GM06990 (cell line): ENCODE measurements at places on chromosomes 4 and X.
A peak's percentile ranks its signal among the peaks of the same experiment; 100 is the strongest.

GRCh38 chrX:25005382-25006185 lies 10.2 kb downstream of the ARX start:
- no peak for DNase-seq

DNA sequence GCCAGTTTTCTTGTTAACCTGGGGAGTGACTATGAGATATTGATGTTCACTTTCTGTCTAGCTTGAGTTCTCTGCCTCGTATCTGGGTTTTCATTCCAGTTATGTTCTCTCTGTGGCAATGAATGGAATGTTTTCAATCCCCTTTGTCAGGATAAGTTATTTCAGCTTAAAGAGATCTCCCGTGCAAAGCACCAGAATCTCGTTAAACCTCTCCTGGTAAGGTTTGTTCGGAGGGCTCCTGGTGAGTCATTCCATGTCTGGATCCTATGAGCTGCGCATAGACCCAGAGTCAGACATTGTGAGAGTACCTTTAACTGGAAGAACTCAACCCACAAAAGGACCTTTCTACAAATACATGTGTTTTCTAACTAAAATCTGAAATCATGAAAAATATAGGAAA lies 51.0 kb downstream of the KDR start:
- DNase-seq, result no peak

DNA sequence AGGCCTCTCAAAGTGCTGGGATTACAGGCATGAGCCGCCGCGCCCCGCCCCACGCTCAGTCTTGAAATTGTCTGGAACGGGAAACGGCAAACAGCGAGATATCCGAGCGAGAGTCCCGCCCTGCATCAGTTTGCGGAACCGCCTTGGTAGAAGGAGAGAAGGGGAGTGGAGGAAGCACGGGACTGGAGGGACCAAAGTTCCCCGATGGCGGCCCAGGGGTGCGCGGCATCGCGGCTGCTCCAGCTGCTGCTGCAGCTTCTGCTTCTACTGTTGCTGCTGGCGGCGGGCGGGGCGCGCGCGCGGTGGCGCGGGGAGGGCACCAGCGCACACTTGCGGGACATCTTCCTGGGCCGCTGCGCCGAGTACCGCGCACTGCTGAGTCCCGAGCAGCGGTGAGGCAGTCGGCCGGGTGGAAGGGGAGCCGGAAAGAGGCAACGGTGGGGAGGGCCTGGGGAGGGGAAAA lies at the start of gene BST1:
BST1 (plus strand) TSS at position 125 of the 463 bp plus-strand sequence; CDS start at position 205, 80 bp downstream.
- peak; percentile 51 for DNase-seq

GRCh38 chr4:171929907-171930306 lies 116.7 kb downstream of the GALNTL6 start:
- no peak for DNase-seq

- DNase-seq, result no peak
Measured at GRCh38 chr4:183195534-183195933, 96.5 kb downstream of the WWC2 start.

- no peak for DNase-seq
Measured at GRCh38 chr4:184899261-184900134, 73.7 kb upstream of the ACSL1 start.

DNA sequence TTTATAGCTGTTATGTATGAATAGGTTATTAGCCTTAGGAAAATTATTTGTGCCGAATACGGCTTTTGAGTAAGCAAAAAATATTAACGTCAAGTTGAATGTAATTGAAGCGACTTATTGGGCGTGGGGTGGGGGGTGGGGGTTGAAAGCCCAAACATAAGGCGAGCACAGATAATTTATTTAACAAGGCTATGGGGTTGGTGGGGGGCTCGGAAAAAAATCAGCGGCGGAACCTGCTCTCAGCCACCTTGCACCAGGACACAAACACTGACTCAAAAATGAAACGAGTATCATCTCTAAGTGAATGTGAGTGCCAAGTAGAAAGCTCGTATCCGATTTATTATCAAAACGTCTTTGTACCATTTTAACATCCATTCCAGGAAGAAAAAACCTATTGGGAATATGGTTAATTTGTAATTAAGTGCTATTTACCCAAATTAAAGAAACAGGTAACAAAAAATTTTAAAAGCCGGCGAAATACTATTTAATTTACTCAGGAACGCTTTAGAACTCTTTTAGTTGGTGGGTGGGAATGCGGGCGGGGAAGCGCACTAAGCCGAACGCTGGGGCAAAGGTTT lies 902 bp upstream of the LARP1B start:
- no peak for DNase-seq

DNA sequence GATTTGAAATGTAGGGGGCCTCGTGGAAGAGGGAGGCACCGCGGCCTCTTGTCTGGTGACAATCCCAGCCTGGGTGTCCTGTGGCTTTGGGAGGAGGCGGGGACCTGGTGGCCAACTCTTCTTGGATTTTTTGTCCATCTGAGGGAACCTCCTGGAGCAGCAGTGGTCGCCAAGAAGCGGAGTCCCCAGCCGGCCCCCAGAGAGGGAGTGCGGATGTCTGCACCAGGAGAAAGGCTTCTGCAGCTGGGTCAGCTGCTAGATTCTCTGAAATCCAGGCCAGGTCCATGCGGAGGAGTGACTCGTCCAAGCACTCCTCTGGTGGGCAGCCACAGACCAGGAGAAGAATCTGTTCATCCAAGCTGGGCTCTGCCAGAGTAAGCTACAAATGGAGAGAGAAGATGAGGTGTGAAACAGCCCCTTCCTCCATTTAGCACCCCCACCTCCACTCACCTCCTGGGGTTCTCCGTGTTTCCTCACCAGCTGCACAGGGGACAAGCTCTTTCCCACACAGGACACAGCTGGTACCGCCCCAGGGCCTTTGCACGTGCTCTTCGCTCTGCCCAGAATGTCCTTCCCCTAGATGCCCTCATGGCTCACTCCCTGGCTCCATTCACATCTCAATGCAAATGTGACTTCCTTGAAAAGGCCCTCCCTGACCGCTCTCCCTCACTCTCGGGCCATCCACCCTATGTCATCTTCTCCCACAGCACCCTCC lies 27.6 kb downstream of the C4orf50 start:
- no peak for DNase-seq

GRCh38 chr4:155944516-155944915 lies 9.2 kb downstream of the CTSO start:
- no peak for DNase-seq

DNA sequence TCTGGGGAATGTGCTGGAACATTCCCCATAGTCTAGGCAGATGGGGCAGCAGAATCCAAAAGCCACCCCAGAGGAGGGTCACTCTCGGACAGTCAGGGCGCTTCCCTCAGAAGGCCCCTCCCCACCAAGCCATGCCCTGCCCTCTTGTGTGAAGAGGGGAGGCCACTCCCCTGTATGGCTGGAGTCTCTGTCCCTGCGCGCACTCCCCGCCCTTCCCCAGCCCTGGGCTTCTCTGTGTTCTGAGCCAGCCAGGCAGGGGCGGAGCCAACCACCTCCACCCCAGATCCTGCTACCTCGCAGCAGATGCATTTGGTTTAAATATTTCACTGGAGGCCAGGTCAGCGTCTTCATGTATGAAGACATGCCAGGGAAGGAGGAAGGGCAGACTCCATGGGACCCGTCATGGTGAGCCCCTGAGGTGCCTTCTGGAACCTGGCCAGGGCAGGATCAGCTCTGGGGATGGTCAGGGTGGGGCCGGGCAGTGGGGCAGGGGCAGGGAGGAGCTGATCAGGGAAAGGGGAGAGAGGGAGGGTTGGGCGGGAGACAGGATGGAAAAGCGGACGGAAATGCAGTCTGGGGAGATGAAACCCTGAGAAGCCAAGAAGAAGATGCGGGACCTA lies 107.3 kb downstream of the ADRA2C start:
- DNase-seq, result no peak

DNA sequence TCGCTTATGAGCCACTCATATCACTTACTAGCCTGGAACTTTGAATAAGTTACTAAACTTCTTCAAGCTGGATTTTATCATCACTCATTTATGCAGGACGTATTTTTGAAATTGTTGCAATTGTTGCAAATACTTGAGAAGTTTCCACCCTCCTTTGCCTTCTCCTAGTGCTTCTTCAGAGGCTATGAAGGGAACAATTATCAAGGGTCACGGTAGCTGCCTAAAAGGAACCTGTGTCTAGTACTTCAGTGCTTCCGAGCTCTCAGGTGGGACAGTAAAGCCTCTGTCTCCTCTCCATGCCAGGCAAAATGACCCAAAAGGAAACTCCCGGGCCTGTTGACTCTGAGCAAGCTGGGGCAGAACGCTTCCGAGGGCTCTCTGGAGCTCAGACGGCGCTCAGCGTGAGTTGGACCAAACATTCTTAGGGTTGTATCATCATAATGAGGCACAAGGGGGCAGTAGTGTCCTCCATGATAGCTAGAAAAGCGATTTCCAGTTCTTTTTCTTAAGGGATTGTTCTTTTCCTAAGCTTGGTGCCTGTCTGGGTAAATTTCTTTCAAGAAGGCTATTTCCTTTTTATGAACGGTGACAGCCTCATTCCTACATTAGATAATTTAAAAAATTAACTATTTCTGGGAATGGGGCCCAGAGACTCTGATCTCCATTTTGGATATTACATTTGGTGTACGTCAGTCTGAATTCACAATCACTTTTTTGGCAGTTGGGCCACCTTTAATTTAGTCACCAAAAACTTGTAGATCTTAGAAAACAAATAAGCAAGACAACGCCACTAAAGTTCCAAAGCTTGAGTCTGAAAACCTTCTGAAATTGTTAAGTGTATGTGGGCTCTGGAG lies 73.1 kb downstream of the PACRGL start:
- peak; percentile 1 for DNase-seq

- DNase-seq, result no peak
Measured at GRCh38 chr4:113502906-113503305, 258.6 kb downstream of the CAMK2D start.

GRCh38 chr4:72567821-72568675 lies 973 bp downstream of the ADAMTS3 start:
- peak; percentile 19 for DNase-seq

GRCh38 chrX:5726224-5726623 lies 502.4 kb downstream of the NLGN4X start:
- peak; percentile 12 for DNase-seq

- no peak for DNase-seq
Measured at GRCh38 chrX:18271309-18271708, 50.6 kb upstream of the BEND2 start.

DNA sequence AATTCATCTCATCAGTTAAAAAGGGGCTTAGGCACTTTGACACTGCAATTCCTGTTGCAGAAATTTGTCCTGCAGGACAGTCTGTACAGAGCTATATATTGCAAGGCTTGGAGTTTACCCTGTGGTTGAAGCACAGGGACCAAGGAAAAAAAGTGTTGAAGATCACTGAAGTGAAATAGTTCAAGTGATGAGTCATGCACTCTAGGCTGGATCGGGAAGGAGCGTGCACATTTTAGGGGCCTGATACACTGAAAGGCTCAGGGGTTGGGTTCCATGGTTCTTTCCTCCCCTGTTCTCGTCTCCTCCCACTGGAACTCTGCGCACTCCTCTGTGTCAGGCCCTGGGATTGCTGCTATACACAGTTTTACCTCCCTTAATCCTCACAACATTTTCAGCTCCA lies 104.9 kb upstream of the ARMCX2 start:
- DNase-seq, result no peak

DNA sequence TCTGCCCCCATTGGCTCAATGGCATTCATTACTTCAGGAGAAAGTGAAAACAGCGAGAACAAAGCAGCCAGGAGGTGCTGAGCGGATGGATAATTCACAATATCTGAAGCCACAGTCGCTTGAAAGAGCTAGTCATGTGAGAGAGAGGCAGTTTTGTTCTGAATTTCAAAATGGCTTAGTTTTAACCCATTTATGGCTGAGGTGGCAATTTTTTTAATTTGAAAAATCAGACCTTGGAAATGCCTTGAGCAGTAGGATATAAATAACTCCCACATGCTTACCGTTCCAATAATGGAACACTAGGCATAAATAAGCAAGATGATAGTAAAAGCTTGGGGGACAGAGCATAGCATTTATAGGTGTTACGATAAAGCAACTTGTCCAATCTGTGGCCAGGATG lies 56.9 kb upstream of the CBR4 start:
- no peak for DNase-seq

GRCh38 chr4:175560604-175561003 lies 251.5 kb downstream of the GPM6A start:
- DNase-seq, result peak; percentile 14

- no peak for DNase-seq
Measured at GRCh38 chrX:15744181-15744867, 6.3 kb downstream of the CA5B start.

GRCh38 chr4:94406668-94407437 lies 44.9 kb upstream of the PDLIM5 start:
- peak; percentile 9 for DNase-seq

DNA sequence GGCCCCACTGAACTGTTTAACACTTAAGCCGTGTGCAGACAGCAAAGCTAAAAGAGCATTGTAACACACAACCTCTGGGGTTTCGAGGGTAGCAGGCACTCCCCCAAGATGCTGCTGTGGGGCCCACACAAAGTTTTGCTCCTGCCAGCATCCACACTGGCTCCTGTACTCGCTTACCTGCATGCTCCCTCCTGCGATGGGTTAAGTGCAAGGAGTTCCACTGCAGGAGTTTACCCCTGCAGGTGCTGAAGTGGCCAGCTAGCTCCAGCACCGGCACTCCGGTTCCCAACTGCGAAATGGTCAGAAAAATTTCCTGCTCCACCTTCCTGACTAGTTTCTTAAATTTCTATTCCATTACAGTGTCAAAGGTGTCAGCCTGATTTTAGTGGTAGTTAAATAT lies 443.5 kb downstream of the PCDH10 start:
- no peak for DNase-seq

- no peak for DNase-seq
Measured at GRCh38 chr4:73311428-73311827, 52.8 kb upstream of the ANKRD17 start.

DNA sequence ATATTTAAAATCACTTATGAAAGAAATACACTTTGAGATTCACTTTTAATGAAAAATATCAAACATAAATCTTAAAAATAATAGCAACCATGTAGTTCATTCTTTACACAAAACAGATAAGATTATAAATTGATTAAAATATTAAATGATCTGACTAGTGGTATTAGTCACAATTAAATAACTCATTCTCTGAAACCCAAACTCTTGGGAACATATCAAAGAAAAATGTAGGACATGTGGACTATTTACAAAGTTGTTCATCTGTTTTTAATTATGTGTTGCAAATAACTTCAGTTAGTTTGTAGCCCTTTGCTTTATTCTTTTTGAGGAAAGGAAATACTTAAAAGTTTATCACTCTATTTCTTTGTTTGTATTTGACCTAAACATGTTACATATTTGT lies 9.5 kb upstream of the GUCY1A1 start:
- DNase-seq, result no peak

GRCh38 chr4:47372561-47372960 lies 90.9 kb downstream of the COMMD8 start:
- no peak for DNase-seq

- DNase-seq, result no peak
Measured at GRCh38 chrX:42973321-42973720, 195.4 kb upstream of the PPP1R2C start.

GRCh38 chr4:8493484-8493883 lies 52.9 kb downstream of the TRMT44 start:
- no peak for DNase-seq
